ENCODE measurements at places on chromosomes 13 and 19.

DNA sequence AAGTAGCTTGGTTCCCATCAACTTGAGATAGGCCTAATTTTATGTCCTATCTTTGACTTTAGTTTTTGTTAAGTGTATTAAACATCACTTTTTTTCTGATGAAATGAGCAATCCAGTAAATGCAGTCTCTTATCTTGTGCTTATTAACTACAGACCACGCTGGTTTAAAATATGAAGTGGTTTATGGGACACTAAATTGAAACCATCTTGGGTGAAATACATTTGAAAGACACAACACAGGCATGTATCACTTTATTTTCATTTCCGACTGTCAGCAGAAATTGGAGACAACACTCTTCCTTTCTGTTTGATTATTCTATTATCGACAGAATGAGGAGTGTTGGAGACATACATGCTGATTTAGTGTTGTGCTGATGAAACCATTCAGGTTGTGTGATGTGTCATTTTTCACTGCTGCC is 447.7 kb downstream of the GPC6 start:
- no peak for DNase-seq

DNA sequence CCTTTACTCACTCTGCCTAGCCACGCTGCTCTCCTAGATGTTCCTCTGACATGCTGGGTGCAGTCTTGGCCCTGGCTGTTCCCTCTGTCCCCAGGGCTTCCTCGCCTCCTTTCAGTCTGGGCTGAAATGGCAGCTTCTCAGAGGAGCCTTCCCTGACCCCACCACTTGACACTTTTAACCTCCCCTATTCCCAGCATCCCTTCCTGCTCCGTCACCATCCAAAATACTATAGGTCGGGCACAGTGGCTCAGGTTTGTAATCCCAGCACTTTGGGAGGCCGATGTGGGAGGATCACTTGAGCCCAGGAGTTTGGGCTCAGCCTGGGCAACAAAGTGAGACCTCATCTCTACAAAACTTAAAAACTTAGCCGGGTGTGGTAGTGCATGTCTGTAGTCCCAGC is 2.6 kb downstream of the FAM187B start:
- DNase-seq = no peak

DNA sequence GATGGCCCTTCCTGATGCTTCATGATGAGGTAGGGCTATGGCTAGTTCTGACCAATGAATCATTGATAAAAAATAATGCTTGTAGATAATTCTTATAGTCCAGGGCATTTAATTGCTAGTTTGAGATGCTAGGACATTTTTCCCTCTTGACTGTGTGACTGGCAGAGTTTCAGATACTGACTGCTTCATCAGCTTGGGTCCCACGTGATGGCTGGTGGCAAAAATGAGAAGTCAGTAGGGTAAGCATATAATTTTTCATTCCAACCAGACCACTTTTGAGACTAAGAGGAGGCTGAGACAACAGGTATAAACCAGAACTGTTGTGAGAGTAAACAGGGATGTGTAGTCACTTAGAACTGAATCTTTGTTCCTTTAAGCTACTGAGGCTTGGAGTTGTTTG is 183.3 kb downstream of the HS6ST3 start:
- no peak for DNase-seq

GRCh38 chr13:30757026-30757742 is 21.8 kb downstream of the ALOX5AP start:
- no peak for DNase-seq

GRCh38 chr19:2552859-2553258 is 76.9 kb downstream of the GADD45B start:
- DNase-seq = peak; percentile 47

GRCh38 chr19:29372091-29372415 is 153.7 kb upstream of the VSTM2B start:
- no peak for DNase-seq

- DNase-seq = no peak
Measured at GRCh38 chr13:43272851-43273250, 249.5 kb downstream of the DNAJC15 start.

DNA sequence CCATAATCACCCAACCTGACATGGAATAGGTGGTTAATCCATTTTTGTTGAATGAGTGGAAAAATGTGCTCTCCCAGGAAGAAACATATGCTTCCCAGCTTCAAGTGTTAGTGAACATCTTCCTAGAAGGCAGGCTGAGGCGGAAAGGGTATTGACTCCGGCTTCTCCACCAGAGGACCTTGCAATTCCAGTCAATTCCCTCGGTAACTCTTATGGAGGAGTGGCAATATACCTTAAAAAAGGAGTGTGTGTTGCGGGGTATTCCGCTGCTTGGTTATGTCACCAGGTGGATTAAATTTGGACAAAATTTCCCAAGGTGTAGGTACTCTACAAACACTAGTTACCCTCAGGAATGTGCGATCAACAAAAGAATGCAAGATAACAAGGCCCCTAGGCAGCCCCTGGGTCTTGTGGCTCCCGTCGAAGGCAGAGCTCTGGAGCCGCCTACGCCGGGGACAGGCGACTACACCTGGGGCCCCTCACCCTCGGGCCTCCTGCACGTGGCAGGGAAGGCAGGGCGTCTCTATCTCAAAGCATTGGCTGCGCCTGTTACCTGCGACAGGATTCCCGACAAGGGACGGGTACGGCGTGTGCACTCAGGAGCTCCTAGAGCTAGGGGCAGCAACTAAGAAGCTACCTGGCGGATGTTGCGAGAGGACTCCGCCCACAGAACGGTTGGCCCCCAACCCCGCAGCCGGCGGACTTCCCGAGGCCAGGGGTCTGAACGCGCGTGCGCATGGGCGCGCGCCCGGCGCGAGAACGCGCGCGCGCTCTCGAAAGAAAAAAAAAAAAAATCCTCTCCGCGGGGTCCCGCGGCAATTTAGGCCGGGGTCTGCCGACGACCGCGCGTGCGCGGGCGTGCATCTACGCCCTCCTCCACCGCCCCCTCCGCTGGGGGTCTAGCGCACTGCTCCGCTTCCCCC is at the start of gene WDR87:
Gene WDR87 (minus strand): TSS at position 649 of the 923 bp plus-strand sequence. CDS start 8,355 bp downstream, outside the sequence.
- no peak for DNase-seq

Data from SJSA1 (cell line).